ENCODE measurements at places on chromosomes 7 and 10.
A peak's percentile ranks its signal among the peaks of the same experiment; 100 is the strongest.

DNA sequence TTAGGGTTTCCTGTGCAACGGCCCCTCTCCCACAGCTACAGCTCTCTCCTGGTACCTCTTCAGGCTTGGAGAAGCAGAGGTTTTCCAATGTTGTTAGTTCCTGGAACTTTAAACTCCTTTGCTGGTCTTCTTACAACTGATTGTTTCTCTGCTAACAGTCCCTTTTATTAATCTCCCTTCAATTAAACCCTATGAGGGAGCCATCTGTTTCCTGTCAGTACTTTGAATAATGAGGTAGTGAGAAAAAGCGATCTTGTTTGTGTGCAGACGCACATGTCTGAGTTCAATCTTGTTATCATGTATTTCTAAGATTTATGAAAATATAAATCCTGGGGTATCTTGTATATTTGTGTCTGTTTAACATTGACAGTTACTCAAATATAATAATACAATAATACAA lies 102.4 kb downstream of the MDFIC start:
- peaks cover 5% of the 10 kb centered on the region for H3K36me3 ChIP-seq
- no peaks in the 10 kb centered on the region for H3K27me3 ChIP-seq
- DNase-seq: no peak

DNA sequence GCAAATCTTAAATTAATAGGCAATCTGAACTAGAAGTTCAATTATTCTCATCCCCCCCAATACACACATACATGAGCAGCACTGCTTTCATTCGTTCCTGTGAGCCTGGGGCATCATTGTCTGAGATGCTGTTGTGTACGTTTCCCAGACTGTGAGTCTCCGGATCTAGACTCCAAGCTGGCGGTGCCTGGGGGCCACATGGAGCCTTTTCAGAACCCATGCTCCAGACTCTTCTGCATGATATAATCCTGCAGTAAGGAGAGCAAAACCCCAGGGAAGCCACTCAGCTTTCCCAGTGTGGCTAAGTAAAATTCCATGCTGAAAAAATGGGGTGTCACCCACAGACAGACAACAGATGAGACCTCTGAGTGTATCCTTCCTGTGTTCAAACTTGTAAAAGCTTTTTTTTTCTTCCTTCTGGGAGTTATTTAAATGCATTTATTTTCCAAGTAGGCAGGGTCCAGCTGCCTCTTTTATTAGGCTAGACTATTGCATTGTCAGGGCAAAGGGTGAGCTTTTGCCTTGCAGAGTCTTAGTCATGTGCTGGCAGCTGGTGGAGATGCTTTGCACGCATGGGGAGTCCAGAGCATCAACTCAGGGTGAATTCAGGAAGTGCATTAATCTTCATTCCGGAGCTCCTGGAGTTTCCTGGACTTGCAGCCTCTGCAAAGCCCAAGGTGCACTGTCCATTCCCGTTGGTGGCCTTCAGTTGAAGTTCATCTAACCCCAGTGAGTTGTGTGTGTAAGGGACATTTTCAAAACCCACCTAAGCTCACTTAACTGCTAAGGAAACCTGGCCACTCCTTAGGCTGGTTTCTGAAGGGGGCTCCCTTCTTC lies 185.7 kb upstream of the ADO start:
- H3K27me3 ChIP-seq: no peaks in the 10 kb centered on the region
- H3K4me1 ChIP-seq: peaks cover 43% of the 10 kb centered on the region
- H3K4me3 ChIP-seq: no peak overlapping the region

GRCh38 chr10:13882119-13882711 lies 295.4 kb downstream of the PRPF18 start:
- peaks cover 6% of the 10 kb centered on the region for H3K4me1 ChIP-seq
- no peak overlapping the region for H3K27ac ChIP-seq
- H3K36me3 ChIP-seq: no peaks in the 10 kb centered on the region

- H3K4me1 ChIP-seq: peaks cover 8% of the 10 kb centered on the region
- no peaks in the 10 kb centered on the region for H3K27me3 ChIP-seq
- H3K27ac ChIP-seq: no peak overlapping the region
- no peak overlapping the region for H3K4me3 ChIP-seq
- DNase-seq: no peak
These were observed 34.4 kb downstream of the PLEKHA8 start for GRCh38 chr7:30062587-30062986.

- H3K4me1 ChIP-seq: no peaks in the 10 kb centered on the region
- no peaks in the 10 kb centered on the region for H3K27me3 ChIP-seq
- H3K4me3 ChIP-seq: no peak overlapping the region
These were observed 45.0 kb downstream of the SEMA3A start for GRCh38 chr7:84149573-84149972.

- H3K27me3 ChIP-seq: no peaks in the 10 kb centered on the region
- no peaks in the 10 kb centered on the region for H3K36me3 ChIP-seq
- no peak for DNase-seq
- no peak overlapping the region for H3K27ac ChIP-seq
- no peak overlapping the region for H3K4me3 ChIP-seq
These were observed 318.6 kb downstream of the PTEN start for GRCh38 chr10:88181902-88182600.

- peaks cover 20% of the 10 kb centered on the region for H3K27me3 ChIP-seq
- H3K36me3 ChIP-seq: no peaks in the 10 kb centered on the region
- H3K4me1 ChIP-seq: peaks cover 3% of the 10 kb centered on the region
- no peak overlapping the region for H3K4me3 ChIP-seq
- no peak overlapping the region for H3K27ac ChIP-seq
- no peak for DNase-seq
These were observed 5.7 kb downstream of the TNS3 start for GRCh38 chr7:47576031-47576865.

- H3K4me1 ChIP-seq: no peaks in the 10 kb centered on the region
- DNase-seq: no peak
These were observed 250.7 kb upstream of the MYO3A start for GRCh38 chr10:25683344-25683743.

DNA sequence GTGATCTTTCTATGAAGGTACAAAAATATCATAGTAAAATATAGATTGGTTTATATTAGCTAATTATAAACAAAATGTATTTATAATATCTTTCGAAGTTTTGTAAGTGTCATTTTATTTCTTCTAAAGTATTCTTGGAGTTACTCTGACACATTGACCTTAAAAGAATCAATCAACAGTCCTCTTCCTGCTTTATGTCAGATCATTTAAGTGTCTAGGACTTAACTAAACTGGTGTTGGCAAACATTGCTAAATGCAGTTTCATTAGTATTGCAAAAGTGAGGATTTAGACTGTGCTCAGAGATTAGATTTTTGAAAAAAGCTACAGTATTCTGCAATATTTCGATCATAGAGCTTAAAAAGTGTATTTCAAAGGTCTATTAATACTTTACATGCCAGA lies 10.3 kb downstream of the GLCCI1 start:
- H3K4me1 ChIP-seq: peaks cover 69% of the 10 kb centered on the region
- no peak overlapping the region for H3K27ac ChIP-seq
- no peaks in the 10 kb centered on the region for H3K36me3 ChIP-seq
- DNase-seq: no peak
- no peak overlapping the region for H3K4me3 ChIP-seq

GRCh38 chr10:75111907-75112679 lies 637 bp downstream of the SAMD8 start:
- peak overlapping the region; percentile 100 for H3K4me3 ChIP-seq
- DNase-seq: peak; percentile 64
- no peaks in the 10 kb centered on the region for H3K27me3 ChIP-seq
- peaks cover 55% of the 10 kb centered on the region for H3K4me1 ChIP-seq
- H3K27ac ChIP-seq: peak overlapping the region; percentile 99

DNA sequence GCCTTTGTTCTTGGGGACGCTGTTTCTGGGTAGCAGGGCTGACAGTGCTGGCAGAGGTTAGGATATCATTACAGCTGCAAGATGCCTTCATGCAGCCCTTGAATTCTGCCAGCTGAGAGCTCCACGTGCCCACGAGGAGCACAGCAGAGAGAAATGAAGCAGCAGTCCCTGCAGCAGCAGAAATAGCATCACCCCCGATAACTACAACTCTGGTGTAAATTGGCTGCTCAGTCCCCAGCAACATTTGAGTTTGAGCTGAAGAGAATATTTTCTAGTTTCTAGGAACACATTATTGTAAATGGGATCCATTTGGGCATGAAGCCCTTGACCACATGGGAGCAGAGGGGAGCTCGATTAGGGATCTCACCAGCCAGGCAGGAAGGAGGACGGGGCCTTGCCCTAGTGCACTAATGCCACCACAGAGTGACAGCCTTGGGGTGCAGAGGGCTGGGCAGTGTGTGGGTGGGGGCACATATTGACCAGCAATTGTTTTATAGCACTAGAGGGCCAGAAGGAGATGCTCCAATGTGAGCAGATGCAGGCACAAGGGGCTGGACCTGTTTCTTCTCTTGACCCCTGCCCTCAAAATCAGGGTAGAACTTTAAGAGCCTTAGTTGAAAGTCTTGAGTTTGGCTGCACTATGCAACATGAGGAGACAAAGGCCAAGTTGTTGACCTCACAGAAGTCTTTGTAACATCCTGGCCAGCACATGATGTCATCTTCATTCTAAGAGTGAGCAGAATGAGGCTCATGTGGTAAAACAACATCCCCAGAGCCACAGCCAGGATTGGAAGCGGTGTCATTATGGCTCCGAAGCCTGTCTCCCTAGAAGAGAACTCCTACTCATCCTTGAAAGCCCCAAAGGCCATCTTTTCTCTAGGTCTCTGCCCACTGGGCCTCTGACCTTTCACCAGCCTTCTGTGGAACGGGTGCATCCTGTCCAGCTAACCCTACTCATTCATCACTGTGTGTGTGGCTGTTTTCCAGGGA lies 52.6 kb downstream of the ADCY1 start:
- H3K27me3 ChIP-seq: no peaks in the 10 kb centered on the region
- H3K4me1 ChIP-seq: no peaks in the 10 kb centered on the region
- no peak overlapping the region for H3K4me3 ChIP-seq

DNA sequence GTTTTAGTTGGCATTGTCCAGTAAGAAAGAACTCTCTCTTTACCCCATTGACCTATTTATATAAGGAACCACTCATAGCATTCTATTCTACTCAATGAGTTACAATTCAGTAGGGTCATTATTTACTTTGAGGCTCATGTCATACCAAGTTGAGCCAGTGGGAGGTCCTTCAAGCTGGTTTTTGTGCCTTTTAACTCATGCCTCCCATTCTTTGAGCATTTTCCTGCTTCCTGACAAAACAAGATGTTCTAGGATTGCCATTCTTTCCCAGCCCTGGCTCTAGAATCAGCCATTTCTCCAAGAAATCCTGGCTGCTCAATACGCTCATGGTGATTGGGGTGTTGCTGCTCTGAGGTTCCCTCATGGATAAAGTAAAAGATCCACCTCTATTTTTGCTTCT lies 250.1 kb downstream of the ABCA13 start:
- DNase-seq: no peak
- no peaks in the 10 kb centered on the region for H3K27me3 ChIP-seq
- no peaks in the 10 kb centered on the region for H3K4me1 ChIP-seq
- H3K36me3 ChIP-seq: no peaks in the 10 kb centered on the region

GRCh38 chr10:92079003-92079402 lies 155.4 kb downstream of the BTAF1 start:
- H3K27ac ChIP-seq: no peak overlapping the region
- DNase-seq: no peak
- no peaks in the 10 kb centered on the region for H3K4me1 ChIP-seq
- no peak overlapping the region for H3K4me3 ChIP-seq

DNA sequence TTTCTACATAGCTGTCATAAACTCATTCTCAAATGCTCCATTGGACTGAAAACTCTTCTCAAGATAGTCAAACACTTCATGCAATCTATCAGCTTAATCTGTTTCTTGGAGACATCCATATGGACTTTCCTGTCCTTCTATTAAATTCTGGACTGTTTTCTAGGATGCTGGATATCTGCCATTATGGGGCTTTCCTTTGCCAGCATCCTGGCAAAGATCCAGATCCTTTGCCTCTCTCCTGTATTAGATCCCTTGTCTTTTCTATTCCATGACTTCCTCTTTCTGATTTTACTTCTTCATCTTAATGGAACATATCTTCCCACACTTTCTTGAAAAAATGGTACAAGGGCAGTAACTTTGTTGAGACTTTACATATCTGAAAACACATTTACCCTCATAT lies 35.9 kb upstream of the SKAP2 start:
- no peak overlapping the region for H3K4me3 ChIP-seq
- peaks cover 30% of the 10 kb centered on the region for H3K27me3 ChIP-seq
- H3K36me3 ChIP-seq: no peaks in the 10 kb centered on the region
- H3K4me1 ChIP-seq: no peaks in the 10 kb centered on the region
- H3K27ac ChIP-seq: no peak overlapping the region
- DNase-seq: no peak

DNA sequence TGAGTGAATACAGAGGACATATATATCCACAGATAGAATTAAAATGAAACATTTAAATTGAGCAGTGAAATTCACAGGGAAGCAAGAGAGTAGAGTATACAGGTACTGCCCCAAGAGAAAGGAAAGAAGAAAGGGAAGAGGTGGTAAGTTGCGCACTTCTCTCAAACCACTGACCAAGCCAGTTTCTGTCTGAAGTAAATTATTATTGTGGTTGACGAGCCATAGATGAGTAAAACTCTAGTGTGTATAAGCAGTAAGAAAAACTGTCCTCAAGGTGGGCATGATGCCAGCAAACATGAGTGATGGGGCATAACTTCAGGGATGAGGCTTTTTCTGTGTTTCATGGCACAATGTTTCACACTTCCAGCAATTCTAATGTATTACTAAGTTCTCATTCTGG lies 4.4 kb upstream of the BET1 start:
- H3K4me1 ChIP-seq: peaks cover 11% of the 10 kb centered on the region
- peaks cover 9% of the 10 kb centered on the region for H3K36me3 ChIP-seq

DNA sequence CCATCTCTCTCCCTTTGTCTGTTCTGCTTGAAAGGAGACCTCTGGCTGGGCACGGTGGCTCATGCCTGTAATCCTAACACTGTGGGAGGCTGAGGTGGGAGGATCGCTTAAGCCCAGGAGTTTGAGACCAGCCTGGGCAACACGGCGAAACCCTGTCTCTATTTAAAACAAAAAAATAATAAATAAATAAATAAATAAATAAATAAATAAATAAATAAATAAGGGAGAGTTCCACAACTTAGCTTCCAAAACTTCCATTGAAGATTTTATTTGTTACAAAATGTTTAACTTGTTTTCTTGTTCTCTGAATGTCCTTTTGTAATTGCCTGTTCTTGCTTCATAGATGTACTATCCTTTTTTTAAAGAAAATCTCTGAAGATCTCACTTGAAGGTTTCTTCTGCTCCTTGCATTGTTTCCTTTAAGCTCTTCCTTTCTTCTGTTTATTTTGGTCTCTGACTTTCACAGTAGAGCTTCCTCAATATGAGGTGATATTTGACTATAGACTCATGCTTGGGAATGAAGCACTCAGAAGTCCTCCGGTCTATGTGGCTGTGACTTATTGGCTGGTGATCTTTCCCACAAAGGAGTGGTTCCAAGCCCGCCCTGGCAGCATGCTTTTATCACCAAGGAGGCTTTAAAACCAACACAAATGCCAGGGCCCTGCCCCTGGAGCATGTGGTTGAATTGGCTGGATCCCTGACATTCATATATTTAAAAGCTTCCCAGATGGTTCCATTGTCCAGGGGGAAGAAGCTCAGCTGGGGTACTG lies 18.1 kb upstream of the NPTX2 start:
- H3K4me1 ChIP-seq: no peaks in the 10 kb centered on the region
- no peak overlapping the region for H3K27ac ChIP-seq
- no peak overlapping the region for H3K4me3 ChIP-seq
- H3K36me3 ChIP-seq: no peaks in the 10 kb centered on the region
- no peak for DNase-seq

- no peak overlapping the region for H3K4me3 ChIP-seq
- H3K27ac ChIP-seq: no peak overlapping the region
- no peaks in the 10 kb centered on the region for H3K36me3 ChIP-seq
These were observed 761 bp downstream of the PTF1A start for GRCh38 chr10:23192712-23193434.

- DNase-seq: no peak
- peaks cover 26% of the 10 kb centered on the region for H3K27me3 ChIP-seq
These were observed 34.7 kb upstream of the FOXI2 start for GRCh38 chr10:127702271-127702670.

Data from activated T-cell treated with anti-CD3 and anti-CD28 coated beads, Interleukin-2, amount 50 U/mL, for 24 hours (primary cell).